Calu3 (cell line): ENCODE measurements at places on chromosomes 12 and 14.

GRCh38 chr14:49679271-49679670 is 8.7 kb downstream of the POLE2 start:
- DNase-seq: no peak

DNA sequence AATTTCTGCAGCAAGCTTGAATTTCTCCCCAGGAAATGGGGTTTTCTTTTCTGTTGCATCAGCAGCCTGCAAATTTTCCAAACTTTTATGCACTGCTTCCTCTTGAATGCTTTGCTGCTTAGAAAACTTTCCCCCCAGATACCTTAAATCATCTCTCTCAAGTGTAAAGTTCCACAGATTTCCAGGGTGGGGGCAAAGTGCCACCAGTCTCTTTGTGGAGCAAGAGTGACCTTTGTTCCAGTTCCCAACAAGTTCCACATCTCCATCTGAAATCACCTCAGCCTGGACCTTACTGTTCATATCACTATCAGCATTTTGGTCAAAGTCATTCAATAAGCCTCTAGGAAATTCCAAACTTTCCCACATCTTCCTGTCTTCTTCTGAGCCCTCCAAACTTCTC is 241.6 kb upstream of the TMTC1 start:
- DNase-seq: no peak

DNA sequence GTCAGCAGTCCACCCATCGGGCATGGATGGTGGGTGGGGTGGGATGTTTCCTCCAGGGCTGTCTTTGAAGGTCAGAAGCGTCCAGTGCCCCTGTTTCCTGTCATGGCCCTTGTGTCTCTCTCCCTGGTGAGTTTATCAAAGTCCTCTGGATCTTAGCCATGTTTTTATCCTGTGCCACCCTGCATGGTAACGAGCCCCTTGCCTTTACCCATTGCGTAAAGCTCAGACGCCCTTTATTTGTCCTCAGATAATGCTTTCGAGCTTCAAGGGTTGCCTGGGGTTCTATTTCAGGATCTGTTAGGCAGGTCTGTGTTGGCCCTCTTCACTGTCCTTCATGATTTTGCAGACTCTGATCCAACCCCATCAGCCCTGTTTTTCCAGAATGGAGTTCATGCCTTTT is 172.9 kb downstream of the TSPAN9 start:
- DNase-seq: no peak

DNA sequence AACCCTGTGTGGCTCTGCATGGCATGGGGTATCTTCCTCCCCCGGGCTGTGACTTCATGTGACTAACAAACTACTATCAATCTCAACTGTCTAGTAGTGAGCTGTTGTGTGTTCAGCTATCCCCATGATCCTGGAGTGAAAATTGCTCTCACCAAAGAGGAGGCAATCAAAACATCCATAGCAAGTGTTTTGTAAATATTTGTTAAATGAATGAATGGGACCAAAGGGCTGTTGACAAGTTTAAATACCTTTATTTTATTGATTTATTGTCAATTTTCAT is 138.1 kb upstream of the CPM start:
- no peak for DNase-seq

- no peak for DNase-seq
Observed at GRCh38 chr12:26290565-26290964, 95.2 kb downstream of the SSPN start.

DNA sequence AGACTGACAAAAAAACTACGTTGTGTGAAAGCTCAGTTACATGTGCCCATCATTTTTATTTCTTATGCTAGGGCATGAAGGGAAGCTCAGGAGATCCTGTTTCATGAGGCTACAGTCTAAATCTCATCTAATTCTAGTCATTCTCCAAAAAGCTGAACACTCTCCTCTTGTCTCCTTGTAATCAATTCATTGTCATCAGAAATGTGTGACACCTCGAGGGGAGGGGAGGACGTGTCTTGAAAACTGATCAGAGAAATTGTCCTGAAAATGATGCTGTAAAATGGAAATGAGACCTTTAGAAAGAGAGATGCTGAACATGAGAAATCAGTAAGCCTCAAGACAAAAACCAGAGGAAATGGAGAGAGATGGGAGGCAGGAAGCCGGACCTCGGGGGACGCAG is 103.4 kb downstream of the DAD1 start:
- DNase-seq: no peak
